CD4-positive, alpha-beta T cell treated with Interleukin-6 at 100 ng/mL for 8 hours (primary cell): ENCODE measurements at places on chromosomes 3 and 15.

DNA sequence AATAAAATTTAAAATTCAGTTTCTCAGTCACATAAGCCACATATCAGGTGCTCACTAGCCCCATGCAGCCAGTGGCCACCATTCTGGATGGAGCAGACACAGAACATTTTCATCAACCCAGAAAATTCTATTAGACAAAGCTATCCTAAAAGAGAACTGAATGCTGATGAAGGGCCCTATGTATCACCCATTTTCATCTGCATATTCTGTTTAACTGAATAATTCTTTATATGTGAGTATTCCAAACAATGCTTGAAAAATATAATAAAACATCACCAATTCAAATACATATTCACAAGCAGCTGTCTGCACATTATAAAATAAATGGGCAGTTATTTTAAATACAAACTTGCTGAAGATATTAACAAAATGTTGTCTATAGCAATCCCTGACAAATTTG lies 14.2 kb upstream of the CFAP44 start:
- DNase-seq = no peak

GRCh38 chr3:143295201-143296080 lies 175.9 kb downstream of the CHST2 start:
- DNase-seq = no peak

DNA sequence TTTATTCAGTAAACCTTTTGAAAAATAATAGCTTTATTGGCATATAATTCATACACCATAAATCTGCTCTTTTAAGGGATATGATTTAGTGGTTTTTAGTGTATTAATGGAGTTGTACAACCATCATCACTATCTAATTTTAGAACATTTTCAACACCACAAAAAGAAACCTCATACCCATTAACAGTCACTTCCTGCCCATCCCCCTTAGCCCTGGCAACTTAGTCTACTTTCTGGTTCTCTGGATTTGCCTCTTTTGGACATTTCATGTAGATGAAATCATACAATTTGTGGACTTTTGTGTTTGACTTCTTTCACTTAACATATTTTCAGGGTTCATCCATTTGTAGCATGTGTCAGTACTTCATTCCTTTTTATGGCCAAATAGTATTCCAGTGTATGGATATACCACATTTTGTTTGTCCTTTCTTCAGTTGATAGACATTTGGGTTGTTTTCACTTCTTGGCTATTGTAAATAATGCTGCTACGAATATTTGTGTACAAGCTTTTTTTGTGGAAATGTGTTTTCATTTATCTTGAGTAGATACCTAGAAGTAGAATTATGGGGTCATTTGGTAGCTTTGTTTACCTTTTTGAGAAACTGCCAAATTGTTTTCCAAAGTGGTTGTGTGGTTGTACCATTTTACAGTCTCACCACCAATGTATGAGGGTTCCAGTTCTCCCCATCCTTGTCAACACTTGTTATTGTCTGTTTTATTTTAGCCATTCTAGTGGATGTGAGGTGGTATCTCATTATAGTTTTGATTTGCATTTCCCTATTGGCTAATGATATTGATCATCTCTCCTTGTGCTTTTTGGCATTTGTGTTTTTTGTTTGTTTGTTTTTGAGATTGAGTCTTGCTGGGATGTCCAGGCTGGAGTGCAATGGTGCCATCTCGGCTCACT lies 45.8 kb downstream of the SMAD3 start:
- no peak for DNase-seq

DNA sequence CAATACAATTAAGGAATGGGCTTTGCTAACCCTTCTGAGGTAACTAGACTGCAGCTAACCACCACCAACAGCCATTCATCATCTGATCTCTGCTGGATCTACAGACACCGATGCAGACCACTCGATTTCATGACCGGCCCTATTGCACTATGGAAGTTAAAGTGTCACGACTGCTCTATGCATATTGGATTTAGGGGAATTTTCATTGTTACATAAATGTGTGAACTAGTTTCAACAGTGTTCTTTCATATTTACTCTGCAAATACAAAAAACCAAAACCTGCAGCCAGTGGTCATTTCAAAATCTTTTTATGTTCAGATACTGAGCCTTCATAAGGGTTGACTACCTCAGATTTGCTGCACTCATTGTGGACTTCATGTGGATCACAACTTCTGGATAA lies 14.5 kb downstream of the CDV3 start:
- DNase-seq = no peak

DNA sequence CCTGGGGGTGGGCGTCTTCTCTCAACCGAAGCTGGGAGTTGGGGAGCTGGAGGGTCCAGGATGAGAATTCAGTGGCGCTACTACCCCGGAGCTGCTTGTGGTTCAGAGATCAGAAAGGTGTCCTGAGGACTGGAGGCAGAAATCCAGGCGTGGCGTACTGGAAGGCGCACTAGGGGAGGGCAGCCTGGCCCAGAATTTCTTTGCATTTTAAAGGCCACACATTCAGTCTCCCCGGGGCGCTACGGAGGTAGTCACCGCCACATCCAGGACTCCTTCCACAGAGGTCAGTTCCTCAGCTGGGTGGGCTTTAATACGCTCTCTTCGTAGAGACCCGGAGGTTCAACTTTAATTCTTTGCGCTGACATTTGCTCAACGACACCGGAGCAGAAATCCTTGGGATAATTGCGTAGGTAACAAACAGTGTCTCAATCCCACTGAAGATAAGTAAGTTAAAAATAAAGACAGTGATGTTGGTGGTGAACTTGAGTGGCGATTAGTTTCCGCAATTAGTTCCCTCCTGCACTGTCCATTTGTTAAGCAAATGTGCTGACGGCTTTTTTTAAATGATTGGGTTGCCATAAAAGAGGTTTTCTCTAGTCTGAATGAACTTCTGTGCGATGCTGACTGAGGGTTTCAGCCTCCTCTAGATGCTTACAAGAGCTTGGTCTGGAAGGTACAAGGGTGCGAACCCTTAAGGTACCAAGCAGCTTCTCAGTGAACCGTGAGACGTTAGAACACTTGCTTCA lies 535 bp downstream of the MCTP2 start:
- DNase-seq = no peak

DNA sequence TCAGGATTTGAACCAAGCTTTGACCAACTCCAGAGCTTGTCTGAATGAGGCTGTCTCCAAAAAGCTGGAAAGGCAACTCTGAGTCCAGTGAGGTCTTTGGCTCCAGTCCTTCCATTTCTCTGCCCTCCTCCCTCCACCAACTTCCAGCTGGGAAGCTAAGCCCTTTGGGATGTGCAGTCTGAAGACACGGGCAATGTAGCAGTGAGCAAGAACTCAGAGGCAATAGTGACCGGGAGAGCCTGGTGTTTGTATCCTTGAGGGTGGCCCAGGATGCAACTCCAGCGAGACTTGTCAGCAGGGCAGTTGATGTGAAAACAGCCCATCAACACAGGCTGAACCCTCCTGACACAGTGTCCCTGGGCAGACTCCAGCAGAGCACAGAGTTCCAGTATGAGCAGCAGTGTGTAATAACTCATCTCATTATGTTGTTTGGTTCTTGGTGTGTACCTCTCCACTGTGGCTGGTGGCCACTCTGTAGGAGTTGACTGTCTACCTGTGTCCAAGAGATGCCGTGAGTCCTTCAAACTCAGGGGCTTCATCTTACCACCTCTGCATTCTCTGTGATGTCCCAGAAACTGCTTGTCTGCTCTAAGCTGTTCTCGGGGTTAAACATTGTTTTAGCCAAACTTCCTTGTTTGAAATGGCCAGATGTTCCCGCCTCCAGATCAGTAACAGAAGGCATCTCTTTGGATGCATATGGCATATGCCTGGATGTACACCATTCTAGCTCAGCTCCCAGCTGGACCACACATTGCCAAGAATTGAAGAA lies 6.6 kb downstream of the CDCP1 start:
- DNase-seq = no peak

DNA sequence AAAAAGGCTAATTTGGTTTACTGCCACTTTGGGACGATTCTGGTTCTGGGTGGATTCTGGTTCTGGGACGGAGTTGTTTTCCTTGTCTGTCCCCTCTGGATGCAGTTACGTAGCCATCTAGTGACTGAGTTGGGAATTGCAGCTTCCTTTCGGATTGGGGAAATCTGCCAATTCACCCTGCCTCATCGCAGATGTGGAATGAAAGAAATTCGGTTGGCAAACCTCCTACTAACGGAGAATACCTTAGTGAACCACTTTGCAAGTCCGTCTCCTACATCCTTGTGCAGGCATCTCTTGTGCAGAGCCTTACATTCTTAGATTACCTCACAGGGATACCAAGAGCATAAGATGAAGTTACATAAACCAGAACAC lies 31.5 kb upstream of the AP4E1 start:
- peak; percentile 67 for DNase-seq

DNA sequence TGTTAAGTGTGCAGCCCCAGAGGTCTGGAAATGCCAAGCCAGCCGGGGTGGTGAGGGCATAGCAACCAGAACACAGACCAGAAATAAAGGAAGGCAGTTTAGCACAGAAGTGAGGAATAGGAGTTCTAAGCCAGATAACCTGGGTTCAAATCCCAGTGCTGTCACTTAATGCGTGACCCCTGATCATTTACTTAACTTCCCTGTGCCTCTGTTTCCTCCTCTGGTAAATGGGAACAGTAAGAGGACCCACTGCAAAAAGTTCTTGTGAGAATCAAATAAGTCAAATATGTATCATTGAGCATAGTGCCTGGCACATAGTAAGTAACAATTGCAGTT lies 125.2 kb upstream of the ARHGEF3 start:
- no peak for DNase-seq

DNA sequence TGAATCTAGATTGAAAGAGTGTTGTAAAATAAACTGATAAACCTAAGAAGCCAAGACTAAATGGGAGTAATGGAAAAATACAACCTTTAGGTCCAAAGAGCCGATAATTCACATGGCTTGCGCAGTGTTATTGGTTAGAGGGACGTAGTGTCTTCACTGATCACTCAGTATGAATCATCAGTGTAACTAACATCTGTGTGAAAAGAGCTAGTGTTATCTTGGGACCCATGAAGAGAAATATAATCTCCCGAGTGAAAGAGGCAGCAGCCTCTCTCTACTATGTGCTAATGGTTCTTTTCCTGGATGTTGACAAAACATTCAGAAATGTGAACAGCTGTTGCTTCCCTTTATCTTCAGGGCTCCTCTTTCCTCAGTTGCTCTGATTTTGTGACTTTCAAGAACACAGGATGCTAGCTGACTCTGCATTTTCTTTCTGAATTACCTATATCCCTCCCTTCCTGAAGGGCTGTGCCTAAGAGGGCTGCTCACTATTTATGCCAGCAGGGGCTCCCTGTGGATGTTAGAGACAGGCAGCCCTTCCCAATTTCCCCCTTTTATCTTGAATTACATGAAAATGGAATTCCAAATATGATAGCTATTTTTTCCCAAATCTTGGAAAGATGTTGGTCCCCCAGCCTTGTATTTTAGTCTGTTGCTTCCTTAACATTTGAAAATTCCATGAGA lies 128.8 kb downstream of the GRM7 start:
- no peak for DNase-seq

GRCh38 chr3:108552267-108553159 lies 36.7 kb downstream of the CIP2A start:
- DNase-seq = peak; percentile 27

GRCh38 chr15:40855706-40856234 lies 11.9 kb downstream of the SPINT1 start:
- no peak for DNase-seq

DNA sequence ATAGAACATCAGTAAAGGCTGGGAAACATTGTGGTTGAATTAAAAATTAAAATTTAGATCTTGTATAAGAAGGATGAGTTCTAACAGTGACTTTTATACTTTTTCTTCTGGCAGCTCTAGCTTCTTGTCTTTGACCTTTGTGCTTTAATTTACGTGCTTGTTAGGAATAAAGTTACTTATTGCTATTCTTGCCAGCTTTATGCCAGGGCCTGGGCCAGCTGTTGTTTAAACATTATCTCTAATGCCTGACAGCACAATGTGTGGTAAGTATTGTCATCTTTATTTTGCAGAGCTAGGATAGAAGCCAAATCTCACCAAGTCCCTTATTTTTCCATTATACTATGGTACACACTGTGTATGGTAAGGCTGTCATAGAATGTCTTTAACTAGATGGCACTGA lies 766.7 kb upstream of the GOLIM4 start:
- no peak for DNase-seq

- no peak for DNase-seq
Observed at GRCh38 chr3:179428876-179429548, 22.3 kb downstream of the GNB4 start.

DNA sequence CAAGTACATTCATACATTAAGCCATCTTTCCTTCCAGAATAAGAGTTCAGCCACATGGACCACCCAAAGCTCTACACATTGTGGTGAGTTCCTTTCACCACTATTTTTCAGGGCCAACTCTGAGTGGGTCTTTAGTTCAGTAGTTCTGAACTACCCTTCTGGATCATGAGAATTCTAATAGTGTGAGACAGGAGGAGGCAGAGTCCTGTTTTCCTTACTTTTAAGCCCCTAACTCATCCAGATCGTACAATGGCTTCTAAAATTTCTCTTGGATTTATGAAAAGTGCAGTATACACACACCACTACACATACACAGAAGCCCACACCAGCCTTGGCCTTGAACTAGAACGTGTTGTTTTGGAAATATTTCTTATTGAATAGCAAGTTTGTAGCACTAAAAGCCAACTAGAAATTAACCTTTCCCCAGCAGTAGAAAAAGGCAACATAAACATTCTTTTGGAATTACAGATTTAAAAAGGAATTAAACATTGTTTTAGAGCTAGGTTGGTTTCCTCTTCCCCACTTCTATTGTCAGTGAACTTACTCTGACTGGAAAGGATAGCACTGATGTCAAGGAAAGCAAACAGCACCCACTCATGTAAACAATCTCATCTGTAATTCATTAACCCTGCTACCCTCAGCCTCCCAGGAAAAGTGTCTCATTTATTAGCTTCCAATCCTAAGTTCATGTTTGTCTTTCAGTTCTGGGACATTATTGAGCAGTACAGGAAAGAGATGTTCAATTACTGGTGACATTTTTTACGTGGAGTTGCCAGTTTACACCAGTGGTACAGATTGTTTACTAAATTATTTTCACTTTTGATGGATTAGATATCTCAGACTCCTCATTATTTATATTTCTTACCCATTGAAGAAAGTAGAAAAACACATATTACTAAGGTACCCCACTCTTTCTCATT lies 95.7 kb upstream of the AGTR1 start:
- no peak for DNase-seq

DNA sequence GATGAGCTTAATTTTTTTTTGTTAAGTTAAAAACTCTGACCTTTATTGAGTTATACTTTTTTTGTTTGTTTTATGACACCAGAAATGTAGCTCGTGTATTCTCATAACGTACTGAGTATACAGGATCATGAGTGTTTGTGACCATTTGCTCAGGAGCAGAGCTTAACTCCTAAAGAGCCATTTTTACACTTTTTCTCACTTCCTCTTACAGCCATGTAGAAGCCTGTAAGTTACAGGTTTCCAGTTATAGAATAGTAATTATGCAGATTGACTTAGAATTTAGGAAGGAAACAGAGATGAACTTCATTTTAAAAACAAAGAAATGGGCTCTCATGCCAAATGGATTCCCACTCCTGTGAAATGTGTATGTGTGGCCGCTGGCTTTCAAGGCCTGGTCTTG lies 151.7 kb downstream of the MCTP2 start:
- no peak for DNase-seq

DNA sequence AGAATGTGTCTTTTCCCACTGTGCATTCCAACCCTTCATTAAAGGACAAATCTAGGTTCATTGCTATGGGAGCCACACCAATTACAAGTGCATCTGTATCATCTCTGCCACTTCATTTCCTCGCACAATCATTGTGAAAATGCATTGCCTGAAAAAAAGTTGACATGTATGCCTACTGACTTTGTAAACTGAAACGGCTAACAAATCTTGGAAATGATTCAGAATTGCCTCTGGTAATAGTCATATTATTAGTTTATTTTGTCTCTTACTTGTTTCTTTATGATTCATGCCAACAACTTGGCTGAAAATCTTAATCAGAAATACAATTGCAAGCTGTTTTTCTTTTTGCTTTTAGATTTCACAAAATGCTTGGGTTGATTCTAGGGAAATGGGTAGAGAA lies 497.1 kb downstream of the ZIC1 start:
- DNase-seq = no peak
